ENCODE measurements at places on chromosomes 4 and X.

GRCh38 chr4:24574236-24574635 is 10.1 kb downstream of the DHX15 start:
- no peak for DNase-seq

DNA sequence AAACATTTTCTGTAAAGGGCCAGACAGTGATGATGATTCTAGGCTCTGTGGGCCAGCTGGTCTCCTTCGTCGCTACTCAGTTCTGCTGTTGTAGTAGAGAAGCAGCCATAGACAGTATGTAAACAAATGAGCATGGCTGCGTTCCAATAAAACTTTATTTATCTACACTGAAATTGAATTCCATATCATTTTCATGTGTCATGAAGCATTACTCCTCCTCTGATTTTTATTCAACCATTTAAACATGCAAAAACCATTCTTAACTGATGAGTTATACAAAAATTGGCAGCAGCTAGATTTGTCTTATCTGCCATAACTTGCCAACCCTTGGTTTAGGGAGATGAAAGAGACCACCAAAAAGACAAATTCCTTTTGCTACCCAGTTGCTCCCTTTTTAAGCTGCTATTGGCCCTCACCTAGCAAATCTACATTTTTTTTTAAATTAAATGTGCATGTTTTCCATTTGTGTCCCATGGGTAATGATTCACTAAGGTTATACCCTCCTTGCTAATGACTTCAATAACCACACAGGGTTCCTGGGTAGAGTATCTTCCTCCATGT is 309.9 kb downstream of the DHX15 start:
- no peak for DNase-seq

GRCh38 chr4:84051089-84051488 is 448.0 kb downstream of the NKX6-1 start:
- no peak for DNase-seq

DNA sequence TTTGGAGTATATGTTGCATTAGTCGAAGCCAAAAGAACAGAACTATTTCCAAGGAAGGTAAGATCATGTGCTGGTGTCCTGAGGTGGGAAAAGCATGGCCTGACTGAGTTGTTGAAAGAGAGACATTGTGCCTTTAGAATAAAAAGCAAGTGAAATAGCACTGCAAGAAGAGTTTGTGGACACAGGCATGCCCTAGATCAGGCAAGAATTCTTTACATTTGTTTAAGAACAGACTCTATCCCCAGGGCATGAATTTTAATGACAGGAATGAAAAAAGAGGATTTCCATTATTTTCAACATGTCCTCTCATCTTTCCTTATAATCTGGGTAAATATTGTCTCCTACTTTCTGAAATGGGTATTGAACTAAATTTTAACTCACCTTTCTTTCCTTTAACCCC is 516.2 kb upstream of the GALNT7 start:
- DNase-seq: no peak

GRCh38 chr4:121900132-121900983 is 30.1 kb upstream of the BBS7 start:
- peak; percentile 70 for DNase-seq

DNA sequence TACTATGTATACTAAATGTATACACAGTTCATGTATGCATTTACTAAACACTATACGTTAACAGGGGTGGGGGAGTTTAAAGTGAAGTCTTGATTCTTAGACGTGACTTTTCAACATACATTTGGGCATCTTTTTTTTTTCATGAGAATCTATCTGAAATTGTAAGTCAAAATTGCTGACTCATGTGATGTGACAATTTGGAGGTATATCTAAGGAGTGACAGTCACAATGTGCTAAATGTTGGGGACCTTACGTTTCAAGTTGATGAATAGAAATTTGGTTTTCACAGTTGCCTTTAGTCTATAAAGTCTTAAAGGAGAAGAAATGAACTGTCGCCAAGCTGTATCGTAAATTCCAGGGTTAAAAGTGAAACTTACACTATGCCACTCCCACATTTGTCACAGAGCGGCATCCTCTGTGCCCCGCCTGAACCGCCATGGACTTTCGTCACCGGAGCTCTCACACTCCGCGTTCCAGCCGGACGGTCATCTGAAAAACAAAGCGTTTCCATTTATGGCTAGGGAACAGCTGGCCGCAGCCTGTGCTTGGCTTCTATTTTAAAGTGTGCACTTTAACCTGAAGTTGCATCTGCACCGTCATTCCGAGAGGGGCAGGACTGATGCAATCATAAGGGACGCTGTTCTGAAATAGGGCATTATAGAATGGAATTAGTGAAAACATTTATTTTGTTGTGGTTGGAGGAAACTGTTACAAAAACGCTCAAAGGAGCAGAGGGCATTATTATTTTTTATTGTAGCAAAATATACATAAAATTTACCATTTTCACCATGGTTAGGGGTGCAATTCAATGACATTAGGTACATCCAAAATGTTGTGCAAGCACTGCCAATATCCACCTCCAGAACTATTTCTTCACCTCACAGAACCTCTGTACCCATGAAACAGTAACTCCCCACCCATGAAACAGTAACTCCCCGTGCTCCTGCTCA is 30.9 kb downstream of the PDLIM3 start:
- DNase-seq: no peak

DNA sequence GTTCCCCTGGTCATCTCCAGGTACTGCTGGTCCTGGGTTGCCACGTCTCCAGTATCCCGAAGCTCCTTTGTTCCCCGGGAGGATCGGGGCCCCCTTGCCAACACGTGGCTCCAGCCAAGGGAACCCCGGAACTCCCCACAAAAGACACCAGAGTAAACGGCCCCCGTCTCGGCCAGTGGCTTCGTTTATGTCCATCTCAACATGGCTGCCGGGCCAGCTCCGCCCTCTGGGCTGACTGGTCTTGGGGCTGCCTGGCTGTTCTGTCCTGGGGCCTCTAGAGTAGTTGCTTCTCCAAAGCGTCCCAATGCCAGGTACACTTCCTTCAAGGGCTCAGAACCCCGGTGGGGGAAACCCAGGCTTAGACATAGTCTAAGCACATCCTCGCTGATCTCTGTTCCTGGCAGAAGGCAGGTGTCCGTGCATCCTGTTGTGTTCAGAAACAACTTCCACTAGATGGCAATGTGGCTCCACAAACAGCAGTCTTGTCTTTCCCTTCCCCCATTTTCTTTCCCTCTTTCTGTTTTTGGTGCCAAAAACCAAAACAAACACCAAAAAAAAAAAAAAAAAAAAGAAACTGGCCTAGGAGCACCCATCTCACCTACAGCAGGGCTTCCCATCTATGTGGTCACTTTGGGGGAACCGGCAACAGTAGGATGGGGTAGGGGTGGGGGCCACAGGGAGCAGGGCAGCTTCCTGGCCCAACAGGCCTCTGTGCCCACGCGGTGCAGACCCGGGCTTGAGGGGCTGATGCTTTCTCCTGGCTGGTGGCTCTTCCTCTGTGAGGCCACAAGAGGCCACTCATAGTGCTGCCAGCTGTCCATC is 35.3 kb downstream of the NBDY start:
- DNase-seq: no peak

DNA sequence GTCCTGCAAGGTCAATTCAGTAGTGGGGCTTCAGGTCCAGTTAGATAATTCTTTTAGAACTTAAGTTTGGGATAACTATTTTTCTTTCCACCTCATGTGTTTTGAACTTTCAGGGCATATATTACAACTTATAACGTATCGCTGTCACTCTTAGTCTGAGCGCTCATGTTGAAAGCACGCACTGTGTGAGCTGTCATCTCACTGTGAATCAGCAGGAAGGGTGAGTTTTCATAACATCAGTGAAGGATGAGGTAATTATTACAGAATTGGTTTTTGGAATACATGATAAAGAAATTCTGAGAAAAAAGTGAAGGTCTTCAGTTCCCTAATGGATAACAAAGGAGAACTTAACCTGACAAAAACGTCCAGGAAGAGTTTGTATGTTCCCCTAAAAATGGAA is 45.1 kb upstream of the SLC4A4 start:
- no peak for DNase-seq

GRCh38 chr4:7408166-7408565 is 26.6 kb downstream of the PSAPL1 start:
- DNase-seq: no peak

- DNase-seq: no peak
Measured at GRCh38 chr4:185870366-185870765, 58.4 kb upstream of the SORBS2 start.

DNA sequence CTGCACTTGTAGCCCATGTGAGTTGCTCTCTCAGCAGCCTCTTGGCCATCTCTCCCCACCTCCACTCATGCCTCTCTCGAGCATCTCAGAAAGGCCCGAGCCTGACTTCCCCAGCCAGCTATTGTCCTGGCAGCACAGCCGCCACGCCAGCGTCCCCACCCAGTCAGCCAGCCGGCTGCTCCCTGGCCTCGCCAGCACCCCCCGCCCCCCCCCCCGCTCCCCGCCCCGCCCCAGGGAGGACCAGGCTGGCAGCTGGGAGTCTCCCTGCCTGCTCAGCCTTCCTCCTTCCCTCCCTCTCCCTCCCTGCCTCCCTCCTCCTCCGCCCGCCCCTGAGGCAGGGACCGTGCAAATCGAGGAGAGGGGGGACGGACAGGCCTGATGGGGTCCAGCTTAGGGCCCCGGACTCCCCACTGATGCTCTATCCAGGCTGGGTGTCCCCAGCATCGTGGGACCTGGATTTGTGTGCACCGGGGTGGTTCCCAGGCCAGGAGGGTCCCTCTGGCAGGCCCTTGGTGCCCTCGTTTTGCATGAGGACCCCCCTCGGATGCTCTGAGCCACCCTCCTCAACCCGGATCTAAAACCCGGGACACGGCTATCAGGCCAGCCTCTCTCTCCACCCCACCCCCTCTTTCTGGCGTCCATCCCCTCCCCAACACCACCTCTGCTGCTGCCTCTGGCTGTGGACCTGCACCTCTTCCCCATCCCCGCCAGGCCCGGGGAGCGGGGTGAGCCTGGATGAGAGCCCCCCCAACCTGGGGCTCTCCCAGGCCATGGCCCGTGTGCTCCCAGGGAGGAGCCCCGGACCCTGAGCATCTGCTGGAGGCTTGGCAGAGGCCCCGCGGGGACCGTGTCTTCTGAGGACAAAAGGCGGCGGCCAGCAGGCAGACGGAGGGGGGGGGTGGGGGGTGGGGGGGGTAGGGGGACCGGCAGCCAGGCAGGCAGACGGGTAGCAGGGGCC is at the start of gene GPR173:
Gene GPR173, plus strand, starts transcription at position 621 of the 958 bp plus-strand sequence. CDS start 27,833 bp downstream, outside the sequence.
- peak; percentile 86 for DNase-seq

- no peak for DNase-seq
Measured at GRCh38 chr4:182828360-182829025, 88.7 kb downstream of the DCTD start.

- DNase-seq: no peak
Measured at GRCh38 chrX:87105131-87105530, 412.5 kb upstream of the KLHL4 start.

GRCh38 chrX:9729171-9729885 is 36.3 kb downstream of the GPR143 start:
- no peak for DNase-seq

DNA sequence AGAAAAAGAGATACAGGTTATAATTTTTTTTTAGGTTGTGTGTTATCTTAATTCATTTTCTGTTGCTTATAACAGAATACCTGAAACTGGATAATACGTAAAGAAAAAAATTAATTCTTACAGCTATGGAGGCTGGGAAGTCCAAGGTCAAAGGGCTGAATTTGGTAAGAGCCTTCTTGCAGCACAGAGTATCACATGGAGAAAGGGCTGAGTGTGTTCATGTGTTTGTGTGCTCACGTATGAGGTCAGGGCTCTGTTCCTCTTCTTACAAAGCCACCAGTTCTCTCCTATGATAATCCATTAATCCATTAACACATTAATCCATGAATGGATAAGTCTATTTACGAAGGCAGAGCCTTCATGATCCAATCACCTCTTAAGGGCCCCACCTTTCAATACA is 8.6 kb upstream of the RAB28 start:
- peak; percentile 94 for DNase-seq

DNA sequence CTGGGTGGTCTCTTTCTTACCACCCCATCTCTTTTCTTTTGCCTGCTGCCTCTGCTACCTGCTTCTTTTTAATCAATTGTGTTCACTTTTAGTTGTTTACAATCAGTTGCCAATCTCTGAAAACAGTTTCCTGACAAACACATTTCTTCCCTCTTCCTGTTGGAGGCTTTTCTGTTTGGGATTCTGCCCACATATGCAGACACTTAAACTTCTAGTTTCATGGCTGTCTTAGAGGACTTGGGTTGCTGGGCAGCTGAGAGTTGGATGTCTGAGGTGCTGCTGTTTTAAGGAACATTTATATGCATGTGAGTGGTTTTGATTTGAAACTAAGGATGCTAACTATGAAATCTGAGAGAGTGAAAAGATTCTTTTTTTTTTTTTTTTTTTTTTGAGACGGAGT is 112.3 kb upstream of the LIMCH1 start:
- no peak for DNase-seq

DNA sequence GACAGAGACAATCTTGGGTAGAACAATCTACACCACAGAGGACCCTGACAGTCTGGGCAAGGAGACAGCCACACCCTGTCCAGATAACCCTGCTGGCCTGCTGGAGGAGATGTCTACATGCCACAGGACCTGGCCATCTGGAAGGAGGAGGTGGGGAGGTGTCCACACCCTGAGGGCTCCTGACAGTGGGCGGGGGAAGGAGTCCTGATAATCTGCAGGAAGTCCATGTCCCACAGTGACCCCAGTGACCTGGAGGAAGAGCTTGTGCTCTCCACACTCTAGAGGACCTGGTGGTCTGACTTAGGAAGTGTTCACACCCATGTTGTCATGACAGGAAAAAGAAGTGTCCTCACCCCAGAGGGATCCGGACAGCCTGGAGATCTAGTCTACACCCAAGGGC is 5.5 kb downstream of the SUV39H1 start:
- no peak for DNase-seq

DNA sequence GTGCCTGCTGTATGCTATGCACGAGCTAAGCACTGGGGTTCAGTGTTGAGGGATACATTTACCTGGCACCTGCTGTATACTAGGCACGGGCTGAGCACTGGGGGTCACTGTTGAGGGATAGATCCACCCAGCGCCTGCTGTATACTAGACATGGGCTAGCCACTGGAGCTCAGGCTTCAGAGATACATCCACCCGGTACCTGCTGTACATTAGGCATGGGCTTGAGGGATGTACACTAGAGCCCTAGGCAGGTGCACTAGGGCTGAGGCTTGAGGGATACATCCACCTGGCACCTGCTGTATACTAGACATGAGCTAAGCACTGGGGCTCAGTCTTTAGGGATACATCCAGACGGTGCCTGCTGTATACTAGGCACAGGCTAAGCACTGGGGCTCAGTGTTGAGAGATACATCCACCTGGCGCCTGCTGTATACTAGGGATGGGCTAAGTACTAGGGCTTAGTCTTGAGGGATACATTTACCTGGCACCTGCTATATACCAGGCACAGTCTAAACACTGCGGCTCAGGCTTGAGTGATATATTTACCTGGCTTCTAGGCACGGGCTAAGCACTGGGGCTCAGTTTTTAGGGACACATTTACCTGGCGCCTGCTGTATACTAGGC is 92.7 kb downstream of the ADRA2C start:
- no peak for DNase-seq
